H1 (cell line): ENCODE measurements at places on chromosomes 5 and 9. TPM values are rescaled to one million over a fixed set of nuclear protein-coding genes. Genes with fewer than 3 reads are reported as not detected.

GRCh38 chr9:17476401-17476800 is 102.5 kb upstream of the SH3GL2 start:
- H3K27ac ChIP-seq, result no peak overlapping the region
- no peak overlapping the region for H3K4me3 ChIP-seq
- no peaks in the 10 kb centered on the region for H3K4me1 ChIP-seq
- no peak for DNase-seq
- H3K27me3 ChIP-seq, result no peaks in the 10 kb centered on the region

The PCDHB5 gene
- 2.4 and 2.8 TPM in 2 replicates for total RNA-seq

The DAB2 gene
- total RNA-seq, result 4.9 and 5.0 TPM in 2 replicates

GRCh38 chr9:132415181-132415580 is 5.2 kb downstream of the CFAP77 start:
- H3K27ac ChIP-seq, result no peak overlapping the region
- H3K4me3 ChIP-seq, result no peak overlapping the region
- peaks cover 1% of the 10 kb centered on the region for H3K27me3 ChIP-seq
- H3K36me3 ChIP-seq, result no peaks in the 10 kb centered on the region

DNA sequence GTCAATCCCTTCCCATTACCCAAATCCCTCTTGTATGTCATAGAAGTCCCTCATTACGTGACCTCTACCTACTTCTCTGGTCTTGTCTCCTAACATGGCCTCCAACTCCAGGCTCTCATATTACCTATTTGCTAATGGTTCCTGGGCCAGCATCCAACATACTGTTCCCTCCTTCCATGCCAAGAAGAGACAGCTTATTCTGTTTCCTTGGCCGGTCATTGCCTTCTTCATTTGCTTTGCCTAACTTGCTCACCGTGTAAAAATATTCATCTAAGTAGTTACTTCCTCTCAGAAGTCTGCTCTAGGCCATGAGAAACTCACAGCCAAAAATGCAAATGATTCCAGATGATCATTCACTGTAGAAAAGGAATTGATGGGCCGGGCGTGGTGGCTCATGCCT is 8.9 kb upstream of the IL6ST start:
- H3K4me3 ChIP-seq, result no peak overlapping the region
- DNase-seq, result no peak
- H3K4me1 ChIP-seq, result no peaks in the 10 kb centered on the region
- no peaks in the 10 kb centered on the region for H3K27me3 ChIP-seq
- no peaks in the 10 kb centered on the region for H3K36me3 ChIP-seq

GRCh38 chr9:136492978-136493522 is 10.2 kb upstream of the SEC16A start:
- no peaks in the 10 kb centered on the region for H3K27me3 ChIP-seq
- peaks cover 9% of the 10 kb centered on the region; the same call in 1 of the 2 replicates for H3K36me3 ChIP-seq
- no peak for DNase-seq
- no peak overlapping the region for H3K4me3 ChIP-seq

DNA sequence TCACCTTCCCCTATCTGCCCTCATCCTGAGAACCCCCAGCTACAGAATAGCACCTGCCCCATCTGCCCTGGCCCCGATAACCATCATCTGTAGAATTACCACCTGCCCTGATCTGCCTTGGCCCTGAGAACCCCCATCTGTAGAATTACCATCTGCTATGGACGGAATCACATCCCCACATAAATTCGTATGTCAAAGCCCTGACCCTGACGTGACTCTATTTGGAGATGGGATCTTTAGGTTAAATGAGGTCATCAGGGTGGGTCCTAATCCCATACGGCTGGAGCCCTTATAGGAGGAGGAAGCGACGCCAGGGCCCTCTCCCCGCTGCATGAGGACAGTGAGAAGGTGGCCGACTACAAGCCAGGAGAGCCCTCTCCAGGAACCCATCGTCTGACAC is 32.6 kb downstream of the SARDH start:
- no peaks in the 10 kb centered on the region; the same call in 1 of the 2 replicates for H3K27me3 ChIP-seq
- H3K36me3 ChIP-seq, result no peaks in the 10 kb centered on the region
- H3K4me1 ChIP-seq, result peaks cover 11% of the 10 kb centered on the region
- no peak for DNase-seq
- no peak overlapping the region for H3K4me3 ChIP-seq
- no peak overlapping the region for H3K27ac ChIP-seq

GRCh38 chr5:136853971-136854370 is 488.6 kb upstream of the TRPC7 start:
- no peaks in the 10 kb centered on the region for H3K36me3 ChIP-seq
- no peak overlapping the region for H3K27ac ChIP-seq
- no peak for DNase-seq
- H3K27me3 ChIP-seq, result no peaks in the 10 kb centered on the region

DNA sequence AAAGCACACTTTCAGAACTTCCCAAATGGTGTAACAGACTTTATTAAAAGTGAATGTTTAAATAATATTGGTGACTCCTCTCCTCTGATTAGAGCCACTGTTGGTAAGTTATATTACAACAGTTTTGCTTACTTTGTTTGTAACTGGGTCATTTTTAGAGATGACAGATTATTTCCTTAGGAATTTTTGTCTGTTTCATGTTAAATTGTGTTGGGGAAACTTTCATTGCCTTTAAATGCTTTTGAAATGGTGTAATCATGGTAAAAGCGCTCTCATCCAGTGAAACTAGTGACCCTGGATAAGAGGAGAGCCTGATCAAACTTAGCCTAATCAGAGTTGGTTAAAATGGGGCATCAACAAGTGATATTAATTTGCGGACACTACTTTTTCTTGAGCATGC is 39.4 kb downstream of the TNPO1 start:
- peaks cover 44% of the 10 kb centered on the region for H3K36me3 ChIP-seq
- no peaks in the 10 kb centered on the region for H3K27me3 ChIP-seq
- no peak for DNase-seq
- H3K4me3 ChIP-seq, result no peak overlapping the region
- no peak overlapping the region for H3K27ac ChIP-seq
- H3K4me1 ChIP-seq, result no peaks in the 10 kb centered on the region
